ENCODE measurements at places on chromosomes 11 and 22.

DNA sequence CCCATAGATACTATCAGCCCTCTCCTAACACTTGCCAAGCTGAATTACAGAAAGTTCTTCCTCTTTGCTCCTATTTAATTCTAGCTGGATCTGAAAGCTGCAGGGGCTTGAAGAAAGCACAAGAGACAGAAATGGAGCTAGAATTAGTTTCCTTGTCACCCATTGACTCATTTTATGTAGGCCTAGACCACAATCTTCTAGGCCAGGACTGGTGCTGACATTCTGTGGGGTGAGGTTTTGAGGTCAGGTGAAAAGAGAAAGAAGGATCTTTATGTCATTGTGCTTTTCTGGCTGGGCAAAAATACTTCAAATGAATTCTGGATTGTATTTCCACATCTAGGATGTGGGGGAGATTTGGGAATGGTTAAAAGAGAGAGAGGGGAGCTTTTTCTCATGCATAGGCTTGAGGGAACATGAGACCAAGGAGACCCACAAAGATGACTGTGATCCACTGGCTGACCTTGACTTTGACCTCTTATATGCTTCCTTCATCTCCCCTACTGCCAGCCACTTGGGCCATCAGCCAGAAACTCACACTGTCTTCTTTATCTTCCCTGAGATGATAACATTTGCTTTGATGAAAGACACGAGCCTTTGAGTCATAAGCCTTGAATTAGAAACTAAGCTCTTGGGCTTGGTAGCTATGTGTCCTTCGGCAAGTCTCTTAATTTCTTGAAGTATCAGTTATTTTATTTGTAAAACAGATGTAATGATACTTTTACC, 274.9 kb upstream of the CADM1 start:
- no peak for DNase-seq

DNA sequence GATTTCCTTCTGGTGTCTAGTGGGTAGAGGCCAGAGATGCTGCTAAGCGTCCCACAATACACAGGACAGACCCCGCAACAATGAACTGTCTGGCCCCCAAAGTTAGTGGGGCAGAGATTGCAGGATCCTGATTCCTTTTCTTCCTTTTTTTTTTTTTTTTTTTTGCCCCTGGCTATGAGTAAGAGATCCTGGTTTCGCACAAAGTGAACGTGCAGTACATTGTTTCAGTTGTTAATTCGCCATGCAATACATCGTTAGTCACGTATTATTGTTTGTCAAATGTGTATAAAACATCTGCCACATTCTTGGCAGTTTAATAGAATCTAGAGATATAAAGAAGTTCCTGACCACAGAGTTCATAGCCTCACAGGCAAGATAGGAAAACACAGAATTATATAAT, 20.2 kb downstream of the ST3GAL4 start:
- DNase-seq = no peak

GRCh38 chr11:33044285-33044756, 4.9 kb downstream of the TCP11L1 start:
- DNase-seq = no peak

GRCh38 chr11:62472063-62472884, 53.4 kb downstream of the SCGB1A1 start:
- no peak for DNase-seq

- DNase-seq = no peak
Observed at GRCh38 chr11:58731819-58732218, at the start of gene GLYAT. TSS of gene GLYAT (minus strand) at chr11:58731943. CDS start at chr11:58724496, 7,447 bp downstream.

- DNase-seq = no peak
Observed at GRCh38 chr11:58965246-58965985, 26.1 kb downstream of the GLYATL1 start.

DNA sequence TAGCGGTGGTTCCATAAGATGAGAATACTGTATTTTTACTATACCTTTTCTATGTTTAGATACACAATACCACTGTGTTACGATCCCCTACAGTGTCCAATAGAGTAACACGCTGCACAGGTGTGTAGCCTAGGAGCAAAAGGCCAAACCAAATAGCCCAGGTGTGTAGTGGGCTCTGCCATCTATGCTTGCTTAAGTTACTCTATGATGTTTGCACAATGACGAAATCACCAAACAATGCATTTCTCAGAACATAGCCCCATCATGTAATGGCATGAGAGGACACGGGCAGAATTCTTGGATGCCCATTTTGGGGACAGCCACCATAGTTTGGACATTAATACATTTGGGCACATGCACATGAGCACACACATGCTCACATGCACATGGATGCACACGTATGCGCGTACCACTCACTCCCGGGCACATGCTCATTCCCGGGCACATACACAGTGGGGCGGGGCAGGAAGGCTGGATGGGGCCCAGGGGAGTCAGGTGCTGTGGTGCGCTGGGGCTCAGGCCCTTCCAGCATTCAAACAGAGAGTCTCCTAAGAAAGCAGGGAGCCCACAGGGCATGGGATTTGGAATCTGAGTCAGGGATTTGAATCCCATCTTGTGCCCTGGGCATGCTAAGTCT, 51.1 kb downstream of the RTN4R start:
- no peak for DNase-seq

DNA sequence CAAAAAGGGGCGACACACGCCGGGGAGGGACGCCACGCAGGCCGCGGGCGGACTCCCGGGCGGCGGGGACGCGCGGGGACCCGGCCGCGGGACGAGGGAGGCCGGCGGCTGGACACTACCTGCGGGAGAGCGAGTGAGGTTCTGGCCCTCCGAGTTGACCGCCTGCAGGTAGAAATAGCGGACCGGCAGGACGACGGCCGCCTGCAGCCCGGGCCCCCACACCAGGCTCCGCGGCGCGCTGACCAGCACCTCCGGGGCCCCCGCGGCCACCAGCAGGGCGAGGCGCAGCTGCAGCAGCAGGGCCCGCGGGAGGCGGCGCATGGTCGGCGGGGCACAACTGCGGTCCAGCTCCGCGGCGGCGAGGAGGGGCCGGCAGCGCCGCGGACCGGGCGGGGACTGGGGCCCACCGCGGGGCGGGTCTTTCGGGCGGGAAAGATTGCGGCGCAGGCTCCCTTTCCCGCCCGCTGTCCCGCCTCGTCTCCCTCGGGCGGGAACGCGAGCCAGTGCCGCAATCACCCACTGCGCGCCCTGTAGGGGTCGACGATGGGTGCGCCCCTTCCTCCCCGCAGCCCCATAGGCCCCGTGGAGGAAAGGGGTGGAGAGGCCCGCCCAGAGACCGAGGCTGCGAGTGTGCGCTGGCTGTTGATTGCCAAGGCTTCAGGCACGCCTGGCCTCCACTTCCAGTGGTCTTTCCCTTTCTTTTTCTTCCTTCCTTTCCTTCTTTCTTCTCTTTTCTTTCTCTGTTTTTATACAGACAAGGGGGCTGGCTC, at the start of gene POGLUT3:
POGLUT3 (minus strand) TSS at position 339 of the 770 bp plus-strand sequence; CDS start at position 321, 18 bp downstream.
- peak; percentile 59 for DNase-seq

- DNase-seq = no peak
Observed at GRCh38 chr11:18720091-18720807, 5.7 kb downstream of the IGSF22 start.

DNA sequence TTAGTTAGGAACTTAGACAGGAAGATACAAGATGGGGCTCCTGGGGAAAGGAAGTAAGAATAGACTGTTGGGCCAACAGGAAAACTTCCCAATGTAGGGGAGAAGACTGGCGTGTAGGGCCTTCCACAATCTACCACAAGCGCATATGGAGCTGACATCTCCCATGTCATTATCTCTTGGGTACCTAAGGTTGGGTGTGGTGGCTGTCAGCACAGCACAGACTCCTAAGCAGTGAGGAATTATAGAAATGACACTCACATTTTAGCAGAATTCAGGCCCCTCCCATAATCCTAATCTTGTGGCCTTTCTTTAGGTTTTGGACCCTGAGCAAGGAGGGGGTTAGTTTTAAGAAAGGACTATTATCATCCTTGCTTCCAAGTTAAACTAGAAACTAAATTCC, 11.6 kb downstream of the TRIM21 start:
- DNase-seq = no peak

DNA sequence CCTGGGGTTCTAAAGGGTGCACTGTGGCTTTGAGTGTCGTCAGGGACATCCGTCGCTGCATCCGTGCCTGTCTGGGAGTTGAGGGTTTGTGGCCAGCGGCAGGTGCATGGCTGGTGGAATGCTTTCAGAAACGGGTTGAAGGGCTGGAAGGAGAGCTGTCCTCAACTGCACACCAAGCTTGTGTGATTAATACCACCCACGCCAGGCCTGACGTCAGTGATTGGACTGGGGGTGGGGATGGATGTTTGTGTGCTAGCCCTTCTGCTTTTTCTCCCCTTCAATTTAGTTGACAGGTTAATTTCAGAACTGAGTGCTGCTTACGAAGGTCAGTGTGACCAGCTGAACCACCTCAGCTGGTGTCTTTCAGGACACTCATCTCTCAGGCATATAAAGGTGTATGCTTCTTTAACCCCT, 3.2 kb upstream of the GAB2 start:
- DNase-seq = peak; percentile 57

- DNase-seq = no peak
Observed at GRCh38 chr11:14186046-14186775, 172.8 kb downstream of the RRAS2 start.

- no peak for DNase-seq
Observed at GRCh38 chr11:77090373-77091111, 12.1 kb upstream of the OMP start.

DNA sequence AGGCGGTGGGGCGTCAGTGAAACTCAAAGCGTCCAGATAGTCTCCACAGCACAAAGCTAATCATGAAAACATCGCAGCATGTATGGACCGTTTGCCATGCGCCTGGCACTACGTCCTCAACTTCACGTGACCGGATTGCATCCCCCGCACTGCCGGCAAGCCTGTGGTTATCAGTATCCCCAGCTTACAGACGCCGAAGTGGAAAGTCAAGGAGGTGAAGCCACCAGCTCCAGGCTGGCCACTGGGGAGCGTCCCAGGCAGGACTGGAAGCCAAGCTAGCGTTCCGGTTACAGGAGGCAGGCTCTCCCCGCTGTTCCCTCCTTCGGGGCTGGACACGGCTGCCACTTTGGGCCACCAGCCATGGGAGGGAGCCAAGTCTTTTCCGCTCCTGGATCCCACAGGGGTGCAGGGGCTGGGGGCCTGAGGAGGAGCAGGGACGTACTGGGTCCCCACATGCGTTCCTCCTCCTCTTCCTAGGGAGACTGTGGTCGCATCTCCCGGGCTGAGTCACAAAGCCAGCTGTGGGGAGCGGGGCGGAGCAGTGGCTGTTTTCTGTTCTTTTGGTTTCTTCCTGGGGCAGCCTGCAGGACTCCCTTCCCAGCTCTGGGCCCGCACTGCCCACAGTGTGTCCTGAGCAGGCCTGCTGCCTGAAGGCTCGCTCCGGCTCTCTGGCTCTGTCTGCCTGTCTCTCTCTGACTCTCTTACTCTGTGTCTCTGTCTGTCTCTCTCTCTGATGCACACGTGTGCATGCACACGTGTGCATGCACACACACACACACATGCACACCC, 4.3 kb upstream of the OSBPL5 start:
- no peak for DNase-seq

Measured in left kidney (tissue), 8 donors.